ENCODE measurements at places on chromosomes 12 and 14.

DNA sequence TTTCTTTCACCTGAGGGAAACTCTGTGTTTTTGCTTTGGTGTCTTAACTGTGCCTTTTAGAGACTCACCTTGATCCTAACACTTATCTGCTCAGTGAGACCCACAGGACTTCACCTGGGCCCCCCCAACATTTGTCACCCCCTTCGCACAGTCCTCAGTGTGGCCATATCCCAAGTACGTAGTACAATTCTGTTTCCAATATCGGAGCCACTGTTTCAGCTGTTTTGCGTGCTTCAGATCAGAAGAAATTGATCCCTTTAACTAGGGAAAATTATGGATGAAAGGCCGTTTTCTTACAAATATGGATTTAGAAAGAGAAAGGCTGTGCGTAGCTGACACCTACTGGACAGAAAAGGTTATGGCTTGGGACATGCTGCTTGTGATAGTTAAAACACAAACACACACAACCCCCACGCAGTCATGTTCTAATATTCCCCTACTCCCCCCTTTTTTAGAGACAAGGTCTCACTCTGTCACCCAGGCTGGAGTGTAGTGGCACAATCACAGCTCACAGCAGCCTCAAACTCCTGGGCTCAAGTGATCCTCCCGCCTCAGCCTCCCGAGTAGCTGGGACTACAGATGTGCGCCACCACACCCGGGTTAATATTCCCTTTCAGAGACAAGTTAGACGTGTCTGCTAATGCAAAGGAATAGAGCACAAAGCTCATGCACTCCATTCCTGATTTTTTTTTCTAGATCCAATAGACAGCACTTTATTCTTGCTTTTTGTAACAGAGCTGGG is 3.6 kb upstream of the SLC7A8 start:
- DNase-seq, result no peak
- no peak overlapping the region for H3K4me3 ChIP-seq
- no peak overlapping the region for H3K27ac ChIP-seq
- H3K36me3 ChIP-seq, result no peaks in the 10 kb centered on the region
- H3K27me3 ChIP-seq, result no peaks in the 10 kb centered on the region

DNA sequence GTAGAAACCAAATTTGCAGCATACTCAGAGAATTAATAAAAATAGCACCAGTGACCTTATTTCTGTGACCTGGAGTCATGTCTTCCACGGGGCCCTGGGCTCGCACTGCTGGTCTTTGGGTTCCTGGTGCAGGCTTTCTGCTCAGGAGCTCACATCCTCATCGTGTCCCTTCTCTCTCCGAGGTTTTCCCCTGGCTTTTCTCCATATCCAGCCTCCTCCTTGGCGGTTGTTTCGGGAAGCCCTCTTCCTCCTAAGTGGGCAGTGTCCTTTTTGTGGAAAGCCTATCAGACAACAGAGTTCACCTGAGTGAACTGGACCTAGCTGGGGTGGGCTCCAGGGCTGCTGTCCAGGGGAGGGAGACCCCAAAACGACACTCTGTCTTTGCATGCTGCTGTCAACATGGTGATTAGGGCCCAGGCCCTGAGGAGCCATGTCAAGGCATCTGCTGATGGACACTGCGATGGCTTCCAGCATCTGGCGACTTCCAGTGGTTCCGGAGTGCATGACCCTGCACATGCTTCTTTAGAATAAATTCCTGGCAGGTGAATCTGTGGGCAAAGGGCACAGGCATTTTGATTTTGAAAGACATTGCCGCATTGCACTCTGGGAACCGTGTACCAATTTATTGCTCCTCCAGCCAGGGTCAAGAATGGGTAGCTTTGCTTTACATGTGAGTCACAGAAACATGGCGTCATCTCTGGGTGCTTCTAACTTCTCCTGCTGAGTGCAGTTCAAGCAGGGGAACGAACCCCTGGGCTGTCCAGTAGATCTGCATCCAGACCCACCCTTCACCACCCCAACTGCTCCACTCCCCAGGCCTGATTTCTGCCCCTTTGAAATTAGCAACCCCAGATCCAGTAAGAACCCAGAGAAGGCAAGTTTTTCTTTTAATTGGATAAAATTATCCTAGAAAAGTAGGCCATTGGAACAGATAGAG is 136.8 kb downstream of the ADGRD1 start:
- H3K27ac ChIP-seq, result no peak overlapping the region
- H3K4me1 ChIP-seq, result no peaks in the 10 kb centered on the region
- no peak for DNase-seq
- no peaks in the 10 kb centered on the region for H3K27me3 ChIP-seq

GRCh38 chr12:51395283-51396230 is 4.4 kb upstream of the GALNT6 start:
- H3K36me3 ChIP-seq, result no peaks in the 10 kb centered on the region
- H3K27ac ChIP-seq, result no peak overlapping the region

- no peaks in the 10 kb centered on the region for H3K4me1 ChIP-seq
- H3K4me3 ChIP-seq, result no peak overlapping the region
- no peak overlapping the region for H3K27ac ChIP-seq
Observed at GRCh38 chr14:75113932-75114539, 12.8 kb downstream of the NEK9 start.
